ENCODE measurements at places on chromosomes 3 and 15.

- DNase-seq = no peak
Observed at GRCh38 chr3:108985844-108986243, 32.2 kb upstream of the GUCA1C start.

DNA sequence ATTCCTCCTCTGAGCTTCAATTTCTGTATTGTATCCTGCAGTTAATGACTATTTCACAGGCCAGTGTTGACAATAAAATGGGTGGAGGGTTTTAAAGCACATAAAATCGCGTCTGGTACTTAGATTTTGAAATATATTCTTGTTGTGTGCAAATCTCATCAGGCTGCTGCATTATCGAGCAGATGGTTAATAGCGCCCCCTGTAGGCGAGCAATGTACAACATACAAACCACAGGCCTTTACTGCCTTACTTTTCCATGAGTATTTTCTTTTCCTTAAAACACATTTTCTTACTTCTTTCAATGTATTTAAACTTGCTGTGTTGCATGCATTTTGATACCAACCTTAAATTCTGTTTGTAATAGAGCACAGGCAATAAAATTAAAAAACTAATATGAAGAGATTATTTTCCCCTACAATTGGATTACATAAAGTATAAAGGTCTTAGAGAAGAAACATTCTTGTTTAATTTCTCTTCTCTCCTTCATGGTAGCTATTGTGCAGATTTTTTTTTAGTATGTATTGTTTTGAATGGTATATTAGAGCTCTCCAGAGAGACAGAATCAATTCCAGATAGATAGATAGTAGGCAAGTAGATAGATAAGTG, 608.4 kb downstream of the CADM2 start:
- peak; percentile 61 for DNase-seq

GRCh38 chr3:140456974-140457373, 220.9 kb upstream of the TRIM42 start:
- no peak for DNase-seq

DNA sequence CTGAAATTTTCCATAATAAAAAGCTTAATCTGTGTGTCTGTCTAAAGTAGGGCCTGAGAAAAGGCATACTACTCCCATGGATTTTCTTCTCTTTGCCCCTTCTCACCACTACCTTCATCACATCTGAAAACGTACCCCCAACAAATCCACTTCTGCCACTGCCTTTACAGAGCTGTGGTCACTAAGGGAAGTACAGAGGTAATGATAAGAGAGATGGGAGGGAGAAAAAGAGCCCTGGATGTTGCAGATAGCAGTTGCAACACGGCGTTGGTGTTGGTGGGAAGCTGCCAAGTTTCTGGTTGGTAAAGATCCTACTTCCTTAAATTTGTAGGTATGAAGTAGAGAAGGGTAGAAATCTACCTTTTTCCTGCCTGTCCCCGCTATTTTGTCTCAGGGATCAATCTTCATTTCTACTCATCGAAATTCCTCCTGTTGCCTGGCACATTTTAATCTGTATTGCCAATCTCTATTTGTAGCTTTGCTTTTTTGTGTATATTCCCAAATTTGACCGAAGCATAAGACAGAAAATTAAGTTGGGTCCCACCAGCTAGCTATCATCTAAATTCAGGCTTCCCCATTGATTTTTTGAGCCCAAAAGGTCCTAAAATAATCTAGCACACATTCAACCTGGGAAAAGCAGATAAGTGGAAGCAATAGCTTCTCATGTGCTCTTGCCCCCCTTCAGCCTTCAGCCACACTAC, 102.9 kb downstream of the TFDP2 start:
- DNase-seq = no peak

DNA sequence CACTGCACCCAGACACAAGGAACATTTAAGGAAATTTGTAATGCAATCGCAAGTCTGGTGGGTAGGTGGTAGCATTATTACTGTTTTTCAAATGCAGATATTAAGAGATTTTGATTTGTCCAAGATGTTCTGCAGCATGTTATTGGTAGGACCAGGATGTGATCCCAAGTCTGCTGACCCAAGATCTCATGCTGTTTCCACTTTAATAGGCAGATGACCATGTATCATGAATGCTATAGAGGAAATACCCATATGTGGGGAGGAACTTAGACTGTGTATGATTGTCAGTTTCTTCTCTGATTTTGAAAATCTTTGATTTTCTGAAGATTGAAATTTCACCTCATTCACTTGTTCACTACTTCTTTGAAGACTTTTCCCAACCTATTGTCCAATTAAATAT, 28.7 kb downstream of the ATP6V1A start:
- no peak for DNase-seq

GRCh38 chr3:157220883-157221282, 60.9 kb upstream of the CCNL1 start:
- no peak for DNase-seq

GRCh38 chr3:93994056-93994455, 14.1 kb downstream of the ARL13B start:
- no peak for DNase-seq

GRCh38 chr3:145865399-145866018, 295.5 kb downstream of the PLOD2 start:
- DNase-seq = no peak

- no peak for DNase-seq
Observed at GRCh38 chr3:168285506-168285905, 189.8 kb upstream of the GOLIM4 start.

DNA sequence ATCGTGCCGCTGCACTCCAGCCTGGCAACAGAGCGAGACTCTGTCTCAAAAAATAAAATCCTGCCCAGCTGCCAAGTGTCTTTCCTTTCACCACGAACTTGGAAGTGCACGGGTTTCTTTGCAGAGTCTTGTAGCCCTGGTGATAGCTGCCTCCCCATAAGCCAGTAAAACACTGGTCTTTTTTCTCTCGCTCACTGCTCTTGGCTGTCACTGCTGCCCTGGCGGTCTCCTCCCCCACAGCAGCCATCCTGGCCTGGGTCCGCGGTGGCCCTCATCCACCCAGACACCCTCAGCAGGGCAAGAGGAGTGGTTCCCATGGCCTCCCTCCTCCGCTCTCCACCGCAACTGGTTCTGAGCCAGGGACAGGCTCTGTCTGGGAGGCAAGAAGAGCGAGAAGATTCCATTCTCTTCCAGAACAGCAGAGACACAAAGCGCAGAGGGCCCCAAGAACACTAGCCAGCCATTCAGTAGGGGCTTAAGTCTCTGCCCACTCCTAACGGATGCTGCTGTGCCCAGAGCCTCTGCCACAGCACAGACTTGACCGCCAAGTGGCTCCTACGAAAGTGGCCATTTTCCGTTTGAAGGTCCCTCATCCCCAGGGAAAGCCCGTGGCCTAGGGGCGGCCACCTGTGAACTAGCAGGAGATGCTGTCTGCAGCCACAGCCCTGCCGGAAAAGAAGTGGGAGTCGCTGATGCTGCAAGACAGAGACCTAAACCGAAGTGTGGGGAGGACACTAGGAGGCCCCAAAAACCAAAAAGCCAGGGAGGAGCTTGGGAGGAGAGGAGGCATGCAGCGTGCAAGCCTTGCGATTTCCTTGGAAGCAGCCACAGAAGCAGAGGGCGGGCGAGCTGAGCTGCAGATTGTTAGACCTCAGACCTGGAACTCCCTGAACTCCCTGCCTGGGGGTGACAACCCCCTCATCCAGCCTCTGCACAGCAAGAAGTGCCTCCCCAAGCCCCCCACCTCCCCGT, 44.1 kb downstream of the KLHL25 start:
- peak; percentile 65 for DNase-seq

DNA sequence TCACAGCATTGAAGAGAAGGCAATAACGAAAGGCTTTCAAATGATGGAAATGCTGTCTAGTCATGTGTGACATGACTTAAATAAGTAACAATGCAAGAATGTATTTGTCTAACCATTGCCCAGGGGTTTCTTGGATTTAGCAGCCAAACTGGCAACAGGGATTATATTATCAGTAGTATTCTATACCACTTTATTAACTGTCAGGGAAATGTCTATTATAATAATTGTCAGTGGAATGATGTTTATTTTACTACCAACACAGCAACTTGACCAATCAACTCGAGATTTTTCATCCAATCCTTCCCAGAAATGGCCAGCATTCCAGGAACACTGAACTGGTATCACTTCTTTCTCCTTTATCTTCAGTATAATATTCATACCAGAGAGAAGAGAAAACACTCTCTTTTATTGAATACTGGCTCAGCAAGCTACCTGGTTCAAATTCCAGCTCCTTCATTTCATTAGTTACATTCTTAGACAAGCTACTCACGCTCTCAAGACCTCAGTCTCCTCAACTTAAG, 66.2 kb downstream of the FOXP1 start:
- DNase-seq = peak; percentile 7

DNA sequence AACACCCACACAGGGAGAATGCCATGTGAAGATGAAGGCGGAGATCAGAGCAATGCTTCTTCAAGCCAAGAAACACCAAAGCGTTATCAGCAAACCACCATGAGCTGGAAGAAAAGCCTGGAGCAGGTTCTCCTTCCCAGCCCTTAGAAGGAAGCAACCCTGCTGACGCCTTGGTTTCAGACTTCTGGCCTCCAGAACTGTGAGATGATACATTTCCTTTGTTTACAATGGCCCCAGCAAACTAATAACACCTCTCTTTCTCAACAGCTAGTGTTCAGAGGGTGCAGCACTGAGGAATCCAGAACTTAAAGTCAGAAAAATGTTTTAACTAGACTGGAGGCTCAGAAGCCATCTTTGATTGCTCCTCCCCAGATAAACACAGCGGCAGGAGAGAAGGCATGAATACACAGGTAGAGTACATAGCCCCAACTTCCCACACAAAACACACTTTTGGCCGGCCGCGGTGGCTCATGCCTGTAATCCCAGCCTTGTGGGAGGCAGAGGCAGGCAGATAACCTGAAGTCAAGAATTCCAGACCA, 132.4 kb upstream of the LPP start:
- peak; percentile 88 for DNase-seq

DNA sequence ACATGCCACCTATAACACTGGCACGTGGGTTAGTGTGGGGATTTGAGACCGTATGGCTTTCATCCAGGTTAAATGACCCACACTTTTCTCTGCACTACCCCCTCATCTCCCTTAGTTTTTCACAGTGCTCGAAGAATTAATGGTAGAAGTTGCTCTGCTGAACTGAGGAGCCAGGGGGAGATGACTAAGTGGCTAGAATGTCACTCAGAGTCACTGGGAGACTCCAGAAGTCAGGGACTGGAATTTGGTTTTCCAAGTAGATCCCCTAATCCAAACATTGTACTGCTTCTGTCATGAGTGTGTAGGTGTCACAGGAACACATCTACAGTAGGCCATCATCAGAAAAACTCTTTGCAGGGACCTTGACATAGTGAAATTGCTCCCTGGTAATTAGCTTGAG, 181.0 kb upstream of the RASGRP1 start:
- peak; percentile 35 for DNase-seq

GRCh38 chr3:38268087-38268486, 2.5 kb downstream of the SLC22A13 start:
- DNase-seq = no peak

- no peak for DNase-seq
Observed at GRCh38 chr3:33166095-33166494, 52.3 kb downstream of the CRTAP start.

GRCh38 chr15:40372981-40373380, 9.5 kb upstream of the KNSTRN start:
- DNase-seq = no peak

DNA sequence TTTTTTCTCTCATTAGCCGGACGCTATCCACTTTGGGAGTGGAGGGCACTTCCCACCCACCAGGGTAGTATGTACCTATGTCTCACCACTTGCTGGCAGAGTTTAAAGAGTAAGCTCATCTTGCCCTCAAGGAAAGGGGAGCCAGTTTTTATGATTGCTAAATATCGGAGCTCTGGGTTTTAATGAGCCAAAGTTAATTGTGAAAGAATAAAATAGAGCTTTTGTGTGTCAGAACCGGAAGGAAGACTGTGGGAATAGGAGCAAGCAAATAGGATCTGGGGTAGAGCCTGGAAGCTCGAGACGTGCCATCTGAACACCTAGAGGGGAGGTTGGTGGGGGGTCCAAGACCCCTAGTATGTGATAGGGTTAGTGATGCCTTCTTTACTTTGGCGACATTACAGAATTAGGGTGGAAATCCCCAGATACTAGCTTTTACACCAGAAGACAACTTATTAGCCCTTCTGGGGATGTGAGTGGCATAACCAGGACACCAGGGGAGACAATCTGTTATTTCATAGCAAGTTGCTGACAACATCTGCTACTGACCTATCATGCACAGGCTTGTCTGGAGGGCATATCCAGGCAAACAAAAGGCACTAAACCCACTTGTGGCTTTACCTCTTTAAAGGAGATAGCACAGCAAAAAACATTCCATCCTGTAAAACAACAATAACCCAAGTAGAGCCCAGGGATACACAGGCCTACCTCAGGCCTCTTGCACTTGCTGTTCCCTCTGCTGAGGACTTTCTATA, 333.8 kb downstream of the ZNF621 start:
- no peak for DNase-seq

DNA sequence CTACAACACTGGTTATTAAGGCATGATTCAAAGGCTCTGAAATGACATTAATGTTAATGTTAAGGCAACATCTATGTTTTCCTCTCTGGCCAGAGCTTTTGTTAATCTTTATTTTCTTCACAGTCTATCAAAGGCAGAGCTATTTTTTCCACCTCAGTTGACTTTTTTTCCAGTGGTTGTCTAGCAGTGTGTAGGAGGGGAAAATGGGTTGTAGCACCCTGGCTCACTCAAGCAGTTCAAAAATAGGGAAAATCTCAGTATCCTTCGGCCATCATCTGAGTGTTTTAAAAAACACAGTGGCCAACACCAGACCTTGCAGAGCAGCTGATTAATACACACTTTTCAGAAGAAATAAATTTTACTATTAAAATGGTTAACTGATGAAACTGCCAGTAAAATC, 21.4 kb downstream of the CBLB start:
- DNase-seq = no peak

- DNase-seq = no peak
Observed at GRCh38 chr3:127706312-127706711, 33.6 kb downstream of the ABTB1 start.

DNA sequence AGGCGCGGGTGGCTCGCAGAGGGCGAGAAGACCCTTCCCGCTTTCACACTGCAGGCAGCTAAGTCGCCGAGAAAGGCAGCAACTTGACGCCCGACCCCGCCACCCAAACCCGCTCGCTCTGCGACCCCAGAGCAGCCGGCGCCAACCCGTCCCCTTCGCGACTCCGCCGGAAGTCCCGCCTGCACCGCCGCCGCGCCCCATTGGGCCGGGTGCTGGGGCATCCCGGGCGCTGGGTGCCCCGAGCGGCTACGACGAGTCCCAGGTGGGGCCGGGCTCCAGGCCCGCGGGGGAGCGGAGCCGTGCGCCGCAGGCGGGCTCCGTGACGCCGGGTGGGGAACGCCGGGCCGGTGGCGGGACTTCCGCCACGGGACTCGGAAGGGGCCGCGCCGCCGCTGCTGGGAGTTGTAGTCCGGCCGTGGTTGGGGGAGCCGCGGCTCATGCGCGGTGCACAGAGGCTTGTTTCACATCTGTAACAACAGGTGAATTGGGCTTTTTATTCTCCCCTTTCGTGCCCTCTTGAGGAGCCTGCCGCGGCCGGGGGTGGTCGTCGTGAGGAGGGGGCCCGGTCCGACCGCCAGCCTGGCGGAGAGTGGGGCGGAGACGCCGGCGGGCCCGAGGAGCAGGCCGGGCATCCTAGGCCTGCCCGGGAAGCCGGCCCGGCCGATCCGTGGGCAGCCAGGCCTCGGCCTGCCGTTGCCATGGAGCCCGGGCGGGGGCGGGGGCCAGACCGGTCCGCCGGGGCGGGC, at the start of gene DHX30:
Gene DHX30 (plus strand): TSS at position 405 of the 746 bp plus-strand sequence. CDS start 7,546 bp downstream, outside the sequence.
- DNase-seq = peak; percentile 95

- no peak for DNase-seq
Observed at GRCh38 chr3:123683505-123684154, 98.8 kb upstream of the HACD2 start.

Measured in GM23248 (cell line).